GM03348 (cell line): ENCODE measurements at places on chromosomes 2 and 18.

GRCh38 chr2:134320930-134321329, 67.1 kb downstream of the MGAT5 start:
- no peak for DNase-seq

- no peak for DNase-seq
These were observed 6.9 kb downstream of the GDF7 start for GRCh38 chr2:20673686-20674308.

GRCh38 chr2:67877301-67877700, 185.5 kb downstream of the C1D start:
- no peak for DNase-seq

- no peak for DNase-seq
These were observed 64.4 kb downstream of the INPP5D start for GRCh38 chr2:233124421-233125080.

DNA sequence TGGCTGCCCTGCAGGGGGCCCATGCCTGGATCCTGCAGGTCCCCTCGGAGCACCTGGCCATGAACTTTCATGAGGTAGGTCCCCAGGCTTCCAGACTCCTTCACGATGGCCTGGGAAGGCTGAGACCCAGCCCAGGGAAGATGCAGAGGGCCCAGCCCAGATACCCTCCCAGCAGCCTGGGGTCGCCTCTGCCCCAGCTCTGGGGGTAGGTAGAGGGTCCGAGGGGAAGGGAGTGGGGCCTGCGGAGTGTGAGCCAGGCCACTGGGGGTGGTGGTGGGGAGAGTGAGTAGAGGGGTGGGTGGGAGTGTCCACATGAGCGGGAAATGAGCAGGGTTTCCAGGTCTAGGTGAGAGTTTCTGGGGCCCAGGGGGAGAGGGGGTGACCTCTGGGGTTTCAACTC, 1.2 kb upstream of the CHRND start:
- no peak for DNase-seq

DNA sequence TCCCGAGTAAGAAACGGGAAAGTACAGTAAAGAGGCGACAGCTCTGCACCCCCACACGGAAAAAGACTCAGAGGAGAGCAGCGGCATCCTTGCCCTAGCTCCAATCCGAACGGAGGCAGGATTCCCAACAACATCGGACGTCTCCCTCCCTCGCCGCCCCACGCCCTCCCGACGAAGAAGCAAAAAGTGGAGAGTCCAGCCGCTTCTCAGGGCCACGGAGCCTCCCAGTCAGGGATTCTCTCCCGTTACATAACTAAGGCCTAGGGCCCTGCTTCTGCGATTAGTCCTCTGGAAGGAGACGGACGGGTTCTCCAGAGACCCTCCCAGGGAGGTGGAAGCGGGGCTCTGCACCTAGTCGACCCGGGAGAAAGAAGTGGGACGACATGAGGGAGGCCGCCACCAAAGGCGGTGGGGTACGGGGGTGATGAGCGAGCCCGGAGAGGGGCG, 587 bp downstream of the SUMO1 start:
- DNase-seq, result peak; percentile 74

DNA sequence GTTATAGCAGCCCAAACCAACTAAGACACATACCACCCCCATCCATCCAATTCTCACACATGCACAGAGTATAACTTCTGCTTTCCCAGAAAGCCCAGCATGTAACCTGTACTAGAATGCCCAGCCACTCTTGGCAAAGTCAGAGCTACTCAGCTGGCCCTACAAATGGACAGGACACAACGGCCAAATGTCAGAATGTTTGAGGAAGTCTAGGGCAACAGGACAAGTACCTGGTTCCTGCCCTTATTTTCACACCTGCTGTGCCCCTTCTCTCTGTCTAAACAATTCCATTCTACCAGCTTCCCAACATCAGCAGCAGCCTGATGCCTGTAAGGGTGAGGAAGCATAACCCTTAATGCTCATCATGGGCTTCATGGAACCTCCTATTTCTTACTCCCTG, 15.1 kb upstream of the BZW1 start:
- DNase-seq, result no peak
